GM13977 (cell line): ENCODE measurements at places on chromosomes 3 and 15.

GRCh38 chr15:75640483-75641178 is 607 bp upstream of the IMP3 start:
- peak; percentile 73 for DNase-seq

DNA sequence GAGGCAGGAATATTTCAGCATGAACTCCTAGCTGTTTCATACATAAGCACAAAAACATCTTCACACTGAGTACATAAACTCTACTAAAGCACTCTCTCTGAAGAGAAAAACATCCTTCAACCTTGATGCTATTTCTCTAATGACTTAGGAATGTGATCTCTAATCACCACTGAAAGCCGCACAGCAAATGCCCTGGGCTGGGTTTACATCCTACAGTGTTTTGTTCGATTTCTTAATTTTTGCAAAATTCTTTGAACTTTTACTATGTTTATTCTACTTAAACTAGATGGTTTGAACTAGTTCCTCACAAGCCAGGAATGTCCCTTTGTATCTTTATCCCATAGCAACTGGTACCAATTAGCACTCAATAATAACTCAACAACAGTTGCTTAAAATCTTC is 130.9 kb upstream of the ABI3BP start:
- no peak for DNase-seq

- no peak for DNase-seq
These were observed 2.5 kb upstream of the IFRD2 start for GRCh38 chr3:50294492-50295403.

GRCh38 chr3:72997421-72997961 is 880 bp downstream of the PPP4R2 start:
- peak; percentile 62 for DNase-seq

GRCh38 chr3:171849617-171850319 is 6.6 kb downstream of the TMEM212 start:
- no peak for DNase-seq

DNA sequence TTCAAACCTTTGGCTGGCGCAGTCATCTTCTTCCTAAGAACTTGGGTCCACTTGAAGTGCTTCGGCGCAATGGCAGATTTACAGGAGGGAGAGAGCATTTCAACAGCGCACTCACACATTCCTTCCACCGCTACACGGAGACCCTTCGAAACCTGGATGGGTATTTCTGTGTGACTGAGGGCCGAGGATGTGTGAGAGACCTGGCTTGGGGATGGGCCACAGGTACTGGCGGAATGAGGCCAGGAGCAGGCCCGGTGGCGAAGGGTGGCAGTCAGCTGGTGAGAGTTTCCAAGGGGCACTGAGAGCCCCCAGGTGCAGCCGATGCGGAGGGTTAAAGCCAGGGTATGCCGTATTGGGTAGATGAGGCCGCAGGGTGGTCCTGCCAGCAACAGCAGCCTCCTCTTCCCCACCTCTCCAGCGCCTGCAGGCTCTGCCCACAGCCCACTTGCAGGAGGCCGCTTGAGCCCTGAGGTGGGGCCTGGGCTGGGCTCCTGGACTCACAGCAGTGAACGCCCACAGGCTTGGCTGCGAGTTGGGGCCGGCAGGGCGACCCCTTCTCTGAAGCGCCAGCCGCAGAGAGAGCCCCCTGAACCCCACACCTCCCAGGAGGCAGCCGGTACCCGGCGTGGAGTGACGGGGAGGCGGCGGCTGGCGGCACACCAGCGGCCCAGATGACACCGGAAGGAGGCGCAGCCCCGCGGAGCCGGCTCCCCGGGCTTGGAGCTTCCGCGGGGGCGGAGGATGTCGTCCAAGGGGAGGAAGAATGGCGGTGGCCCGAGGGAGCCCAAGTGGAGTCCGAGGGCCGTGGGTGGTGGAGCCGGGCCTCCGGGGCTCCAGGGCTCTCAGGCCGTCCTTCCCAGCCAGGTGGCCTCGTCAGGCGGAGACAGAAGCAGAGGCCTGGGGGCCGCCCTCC is 166.5 kb downstream of the NSMCE3 start:
- no peak for DNase-seq

DNA sequence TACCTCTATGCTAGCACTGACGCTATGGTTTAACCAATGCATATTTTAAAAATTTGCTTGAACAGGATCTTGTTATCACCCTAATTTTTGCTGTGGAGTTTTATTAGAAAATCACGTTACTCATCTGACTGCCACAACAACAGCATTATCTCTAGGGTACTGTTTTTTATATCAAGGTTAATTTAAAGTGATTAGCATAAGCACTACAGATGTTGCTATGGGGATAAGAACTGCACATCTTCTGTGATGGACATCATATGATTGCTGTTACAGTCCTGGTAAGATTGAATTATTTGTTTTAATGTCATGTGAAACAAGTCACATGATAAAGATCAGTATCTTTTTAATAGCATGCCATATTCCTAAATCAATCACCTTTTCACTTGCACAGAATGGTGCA is 492.2 kb upstream of the ROBO2 start:
- DNase-seq = no peak

GRCh38 chr3:46406788-46407611 is at the start of the genes CCR5AS and CCRL2:
Gene CCR5AS (minus strand): TSS chr3:46407066.
Gene CCRL2 (plus strand): TSS chr3:46407259. CDS start chr3:46408080, 821 bp downstream.
- DNase-seq = peak; percentile 57

DNA sequence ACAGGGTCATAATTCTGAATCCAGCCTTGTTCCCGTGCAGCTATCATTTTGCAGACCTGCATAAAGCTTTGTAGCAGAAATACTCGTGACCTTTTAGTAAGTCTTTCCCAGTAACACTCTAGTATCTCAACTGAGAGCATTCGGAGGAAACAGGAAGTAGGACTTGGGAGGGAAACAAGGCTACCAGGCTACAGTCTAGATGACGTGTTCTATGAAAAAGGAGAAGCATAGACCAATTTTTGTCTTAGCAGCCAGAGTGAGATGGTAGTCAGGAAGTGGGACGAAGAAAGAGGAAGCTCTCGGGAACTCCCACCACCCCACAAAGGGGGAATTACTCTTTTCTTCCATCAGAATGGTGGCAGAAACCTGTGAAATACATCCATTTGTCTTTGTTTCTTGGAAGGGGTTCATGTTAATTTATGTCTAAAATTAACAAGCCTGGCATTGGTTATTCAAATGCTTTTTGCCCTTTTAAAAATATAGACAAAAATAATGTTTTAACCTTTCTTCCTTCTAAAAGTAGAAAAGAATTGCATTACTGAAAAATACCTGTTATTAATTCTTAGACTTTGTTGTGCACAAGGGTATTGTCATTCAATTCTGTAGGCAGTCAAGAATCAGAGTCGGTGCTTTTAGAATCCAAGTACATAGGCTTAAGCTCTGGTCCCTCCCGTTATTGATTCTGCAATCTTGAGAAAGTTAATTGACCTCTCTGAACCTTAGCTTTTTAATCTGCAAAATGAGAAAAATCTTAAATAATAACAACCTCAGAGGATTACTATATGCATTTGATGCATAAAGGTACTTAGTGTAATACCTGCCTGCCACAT is 1.6 kb upstream of the SUCNR1 start:
- DNase-seq = peak; percentile 18

DNA sequence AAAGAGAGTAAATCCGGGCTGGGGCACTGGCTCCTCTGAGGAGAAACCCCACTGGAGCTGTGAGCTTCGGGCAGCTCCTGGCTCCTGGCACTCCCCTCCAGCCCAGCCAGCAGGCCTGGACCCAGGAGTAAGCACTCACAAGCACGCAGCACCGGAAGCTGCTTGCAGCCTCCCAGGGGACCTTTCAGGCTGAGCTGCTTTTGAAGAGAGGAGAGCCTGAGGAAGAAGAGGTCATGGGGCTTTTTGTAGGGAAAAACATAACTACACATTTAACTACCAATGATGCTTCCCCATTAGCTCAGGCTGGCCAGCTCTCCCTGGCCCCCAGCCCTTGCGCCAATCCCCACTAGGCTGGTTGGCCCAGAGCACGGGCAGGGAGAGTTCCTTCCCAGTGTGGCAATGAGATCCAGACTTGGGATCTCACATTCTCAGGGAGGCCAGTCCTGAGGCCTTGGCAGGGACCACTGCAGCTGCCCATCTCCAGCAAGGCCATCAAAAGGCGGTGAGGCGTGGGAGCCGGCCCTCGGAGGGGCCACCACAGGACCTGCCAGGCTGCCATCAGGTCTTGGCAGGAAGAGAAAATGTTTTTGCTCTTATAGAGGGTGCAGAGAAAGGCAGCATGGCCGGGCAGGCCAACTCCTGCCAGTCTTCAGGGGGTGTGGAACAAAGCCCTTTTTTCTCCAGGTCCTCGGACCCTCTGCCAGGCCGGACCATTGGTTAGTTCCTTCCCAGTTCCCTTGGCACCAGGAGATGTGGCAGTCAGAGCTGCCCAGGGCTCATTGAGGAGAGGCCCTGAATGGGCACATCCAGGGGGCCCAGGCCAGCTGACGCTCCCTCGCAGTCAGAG is 41.5 kb upstream of the MFGE8 start:
- DNase-seq = no peak

- DNase-seq = no peak
These were observed 32.7 kb downstream of the WDR76 start for GRCh38 chr15:43859546-43859945.

- no peak for DNase-seq
These were observed 29.2 kb downstream of the HDGFL3 start for GRCh38 chr15:83178390-83178789.

DNA sequence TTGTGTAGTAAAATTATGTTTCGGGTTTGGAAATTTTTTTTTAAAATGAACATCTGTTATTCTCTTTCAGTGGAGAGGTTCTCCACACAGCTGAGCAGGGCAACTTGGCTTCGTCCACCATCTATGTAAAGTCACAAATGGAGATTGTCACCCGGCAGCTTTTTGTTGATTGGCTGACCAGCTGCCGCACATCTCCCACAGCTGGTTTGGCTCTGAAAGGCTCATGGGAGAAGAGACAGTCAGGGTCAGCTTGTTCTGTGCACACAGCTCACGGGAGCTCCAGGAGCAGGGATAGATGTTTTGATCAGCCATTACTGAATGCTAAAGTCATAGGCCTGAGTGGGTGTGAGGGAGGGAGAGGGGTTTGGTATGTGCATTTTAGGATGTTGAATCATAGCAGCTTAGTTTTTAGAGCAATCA is 12.9 kb upstream of the CCDC80 start:
- no peak for DNase-seq

- DNase-seq = no peak
These were observed 71.2 kb upstream of the ST3GAL6 start for GRCh38 chr3:98691897-98692296.

GRCh38 chr15:68829068-68829467 is 8.4 kb upstream of the ANP32A start:
- DNase-seq = peak; percentile 39

- DNase-seq = no peak
These were observed 9.2 kb downstream of the CADM2 start for GRCh38 chr3:84967767-84968581.

DNA sequence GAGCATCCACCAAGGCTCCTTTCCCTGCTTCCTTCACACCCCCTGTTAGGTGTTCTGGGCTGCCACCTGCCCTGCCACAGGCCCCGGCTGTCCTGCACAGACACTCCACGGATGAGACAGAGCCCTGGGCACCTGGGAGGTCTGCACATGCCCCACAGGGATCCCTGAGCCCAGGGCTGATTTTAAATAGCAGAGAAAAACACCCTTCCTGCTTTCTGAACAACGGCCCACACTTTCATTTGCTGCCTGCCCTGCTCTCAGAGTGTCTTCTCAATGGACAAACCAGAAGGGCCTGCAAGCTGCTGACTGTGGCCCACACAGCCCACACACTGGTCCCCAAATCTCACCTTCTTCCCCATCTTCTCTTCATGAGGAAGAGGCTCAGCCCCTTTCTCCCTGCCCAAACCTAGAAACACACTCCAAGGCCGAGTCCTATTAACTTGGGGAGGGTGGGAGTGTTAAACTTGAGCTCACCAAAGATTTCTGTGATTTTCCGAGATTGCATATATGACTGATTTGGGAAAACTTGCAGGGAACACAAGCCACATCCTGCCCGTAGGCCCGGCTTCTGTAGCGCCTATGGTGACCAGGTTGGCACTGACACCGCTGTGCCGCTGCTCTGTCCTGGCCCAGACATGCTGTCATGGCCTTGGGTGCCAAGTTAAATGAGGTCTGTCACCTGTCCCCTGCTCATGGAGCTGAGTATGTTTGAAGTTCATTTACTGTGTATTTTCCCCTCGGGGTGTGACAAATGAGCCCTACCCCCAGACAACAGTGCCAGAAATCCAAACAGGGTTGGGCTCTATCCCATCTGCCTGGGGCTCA is 47.2 kb upstream of the KLF13 start:
- no peak for DNase-seq

DNA sequence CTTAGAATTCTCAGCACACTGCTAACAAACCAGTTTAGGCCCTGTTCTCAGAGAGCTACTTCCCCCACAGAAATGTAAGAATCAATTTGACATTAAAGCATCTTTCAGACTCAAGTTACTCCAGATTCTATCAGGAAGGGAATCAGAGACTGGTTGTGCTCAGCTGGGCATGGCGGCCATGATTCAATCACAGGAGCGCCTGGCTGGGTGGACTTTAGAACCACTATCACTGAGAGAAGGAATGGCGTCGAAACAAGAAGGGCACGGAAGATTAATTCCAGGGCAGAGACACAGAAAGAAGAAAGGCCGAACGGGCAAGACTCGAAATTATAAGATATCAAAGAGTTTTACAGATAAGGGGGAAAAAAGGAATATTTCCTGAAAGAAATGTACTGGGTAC is 6.2 kb downstream of the TNIK start:
- DNase-seq = no peak

DNA sequence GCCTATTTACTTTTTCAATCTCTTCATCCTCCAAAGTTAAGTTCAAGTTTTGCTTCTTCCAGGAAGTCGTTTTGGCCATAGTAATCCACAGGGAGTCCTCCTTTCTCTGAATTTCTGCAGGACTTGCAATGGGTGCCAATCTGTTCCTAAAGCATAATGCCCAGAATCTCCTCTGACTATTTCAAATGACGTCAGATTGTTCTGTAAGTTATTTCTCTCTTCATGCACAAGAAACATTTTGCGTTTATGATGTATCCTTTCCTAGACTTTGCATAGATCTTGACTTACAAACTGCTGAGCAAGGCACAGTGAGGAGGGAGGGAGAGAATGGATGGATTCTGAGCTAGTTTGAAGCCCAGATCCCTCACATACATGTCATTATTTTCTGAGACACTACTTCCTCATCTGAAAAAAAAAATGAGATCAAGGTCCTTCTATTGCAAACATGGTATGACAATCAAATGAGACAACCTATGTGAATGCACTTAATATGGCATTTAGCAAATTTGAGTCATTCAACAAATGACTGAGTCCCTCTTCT is 103.1 kb downstream of the MEX3B start:
- no peak for DNase-seq

GRCh38 chr3:153219146-153219545 is 57.1 kb downstream of the RAP2B start:
- no peak for DNase-seq

DNA sequence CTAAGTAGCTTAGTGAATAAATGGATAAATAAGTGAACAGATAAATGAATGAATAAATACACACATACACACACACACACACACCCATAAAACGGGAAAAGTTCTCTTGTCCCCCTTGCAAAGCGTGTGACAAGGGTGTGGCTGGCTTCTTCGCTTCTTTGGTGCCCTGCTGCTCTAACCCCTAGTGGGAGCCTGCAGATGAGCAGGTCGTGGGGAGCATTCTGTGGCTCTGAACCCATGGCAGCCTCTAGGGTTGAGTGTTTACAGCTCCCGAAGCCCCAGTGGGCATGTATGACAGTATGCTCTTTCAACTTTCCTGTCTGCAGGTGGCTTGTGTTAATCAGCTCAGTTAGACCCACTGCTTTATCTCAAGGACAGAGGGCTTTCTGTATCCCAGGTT is 582.3 kb downstream of the EDEM1 start:
- DNase-seq = no peak

- no peak for DNase-seq
These were observed 982.9 kb downstream of the TUSC7 start for GRCh38 chr3:117692416-117692995.
